H1 (cell line): ENCODE measurements at places on chromosomes 1 and 21.

DNA sequence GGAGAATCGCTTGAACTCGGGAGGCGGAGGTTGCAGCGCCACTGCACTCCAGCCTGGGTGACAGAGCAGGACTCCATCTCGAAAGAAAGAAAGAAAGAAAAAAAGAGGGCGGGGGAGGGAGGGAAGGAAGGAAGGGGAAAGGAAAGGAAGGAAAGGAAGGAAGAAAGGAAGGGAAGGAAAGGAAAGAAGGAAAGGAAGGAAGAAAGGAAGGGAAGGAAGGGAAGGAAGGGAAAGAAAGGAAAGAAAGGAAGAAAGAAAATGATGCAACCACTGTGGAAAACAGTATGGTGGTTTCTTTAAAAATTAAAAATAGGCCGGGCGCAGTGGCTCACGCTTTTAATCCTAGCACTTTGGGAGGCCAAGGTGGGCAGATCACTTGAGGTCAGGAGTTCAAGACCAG is 15.2 kb upstream of the RCAN3 start:
- DNase-seq, result no peak

GRCh38 chr1:225998560-225999226 is 450 bp downstream of the SDE2 start:
- DNase-seq, result no peak

- no peak for DNase-seq
These were observed 8.8 kb upstream of the KCNC4 start for GRCh38 chr1:110201157-110201825.

- no peak for DNase-seq
These were observed 100.7 kb upstream of the SLC25A33 start for GRCh38 chr1:9438431-9439073.

- DNase-seq, result no peak
These were observed 43.5 kb downstream of the NFIA start for GRCh38 chr1:61125895-61126294.

- no peak for DNase-seq
These were observed 104.9 kb upstream of the PTGFR start for GRCh38 chr1:78385744-78386462.

GRCh38 chr1:229127301-229127700 is 143.6 kb upstream of the RAB4A start:
- no peak for DNase-seq

DNA sequence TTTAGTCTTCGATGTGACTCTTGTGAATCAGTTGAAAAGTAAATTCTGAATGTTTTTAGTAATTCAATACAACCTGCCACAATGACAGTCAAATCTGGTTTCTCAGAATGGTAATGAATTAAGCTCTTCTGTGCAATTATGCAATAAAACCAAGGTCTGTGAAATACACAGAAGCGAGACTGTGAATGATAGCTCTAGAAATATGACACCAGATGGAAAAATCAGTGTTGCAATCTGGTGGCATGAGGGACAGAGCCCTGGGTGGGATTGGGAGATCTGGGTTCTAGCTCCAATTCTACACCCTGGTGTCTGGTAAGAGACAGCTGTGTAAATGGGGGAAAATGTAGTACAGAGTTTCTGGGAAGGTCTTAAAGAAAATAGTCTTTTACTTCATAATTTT is 586.4 kb upstream of the ZRANB2 start:
- no peak for DNase-seq
